Esophagus muscularis mucosa (tissue), 4 donors: ENCODE measurements at places on chromosomes 6 and 20. TPM values are rescaled to one million over a fixed set of nuclear protein-coding genes. Genes with fewer than 3 reads are reported as not detected.

TFAP2A gene
- 1.2 TPM for total RNA-seq

SIRPB2 gene
- 8.1 TPM for total RNA-seq

SLC22A2 gene
- 0.75 TPM for total RNA-seq

INSM1 gene
- total RNA-seq = not detected

PPP1R3G gene
- 7.8 TPM for total RNA-seq

MUCL3 gene
- not detected for total RNA-seq

GRCh38 chr6:54899442-54899841 lies 52.9 kb downstream of the FAM83B start:
- DNase-seq = no peak

DNA sequence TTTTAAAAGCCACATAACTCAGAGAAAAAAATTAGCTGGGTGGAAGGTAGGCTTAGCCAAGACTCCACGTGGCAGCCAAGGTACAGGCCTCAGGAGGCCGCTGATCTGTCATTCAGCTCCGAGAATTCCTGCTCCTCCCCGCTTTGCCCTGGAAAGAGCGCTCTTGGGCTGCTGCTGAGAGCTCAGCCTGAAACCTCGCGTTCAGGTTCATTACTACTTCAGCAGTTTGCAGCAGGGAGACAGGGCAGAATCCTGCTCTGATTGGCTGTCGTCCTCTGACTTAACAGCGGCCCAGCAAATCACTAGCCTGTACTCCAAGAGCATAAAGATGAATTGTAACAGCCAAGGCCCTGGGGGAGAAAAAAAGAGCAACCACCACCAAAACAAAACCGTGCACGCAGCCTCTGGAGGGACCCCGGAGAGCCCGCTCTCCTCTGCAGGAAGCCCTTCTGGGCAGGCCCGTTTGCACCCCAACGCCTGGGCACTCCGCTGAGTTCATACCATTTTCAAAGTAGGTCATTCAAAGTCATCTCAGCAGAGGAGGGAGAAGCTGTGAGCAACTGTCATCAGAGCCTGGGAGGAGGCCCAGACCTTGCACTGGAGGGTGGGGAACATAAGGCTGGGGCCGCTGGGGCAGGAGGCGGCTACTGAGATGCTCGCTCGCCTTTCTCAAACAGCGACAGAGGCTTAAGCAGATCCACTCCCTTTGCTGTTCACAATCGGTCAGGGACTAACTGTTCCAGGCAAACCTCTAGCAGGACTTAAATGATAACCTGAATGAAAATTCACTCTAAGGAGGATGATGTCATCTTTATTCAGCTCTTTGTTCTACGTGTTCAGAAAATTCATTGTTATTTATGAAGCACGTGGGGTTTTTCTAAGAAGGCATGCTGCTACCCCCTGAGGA lies 42.3 kb upstream of the ATXN1 start:
- no peak for DNase-seq

GRCh38 chr20:20492521-20493332 lies 124.8 kb downstream of the INSM1 start:
- DNase-seq = no peak

GRCh38 chr6:39891976-39892375 lies 42.3 kb downstream of the MOCS1 start:
- DNase-seq = no peak

GRCh38 chr6:148700741-148701311 lies 46.0 kb upstream of the UST start:
- DNase-seq = no peak

DNA sequence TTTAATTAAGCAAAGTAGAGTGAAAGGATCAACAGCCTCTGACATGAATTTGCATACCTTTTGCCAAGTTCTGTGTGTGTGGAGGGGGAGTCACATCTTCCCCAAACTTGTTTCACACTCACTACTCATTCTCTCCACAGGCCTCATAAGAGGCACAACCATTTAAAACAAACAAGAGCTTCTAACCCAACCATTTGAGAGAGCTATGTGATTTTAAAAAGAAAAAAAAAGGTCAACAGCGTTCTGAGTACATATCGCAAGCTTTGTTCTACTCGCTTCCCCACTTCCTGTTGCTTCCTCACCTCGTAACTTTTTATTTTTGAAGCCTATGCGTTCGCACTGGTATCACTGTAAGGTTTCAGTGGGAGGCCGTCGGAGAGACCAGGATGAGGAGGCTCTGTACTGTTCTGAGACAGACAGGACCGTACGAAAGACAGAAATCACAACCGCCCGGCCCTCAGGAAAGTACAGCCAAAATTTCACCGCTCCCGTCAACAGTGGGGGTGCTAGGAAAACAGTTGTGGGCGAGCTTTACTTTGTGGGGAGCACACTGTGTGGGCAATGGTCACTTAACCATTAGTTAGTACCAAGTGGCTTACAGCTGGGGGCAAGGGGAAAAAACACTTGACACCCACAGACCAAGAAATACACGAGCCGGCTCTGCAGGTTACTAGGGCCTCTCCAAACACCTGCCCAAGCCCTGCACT lies 61.3 kb downstream of the TRERF1 start:
- no peak for DNase-seq

GRCh38 chr6:6978731-6979130 lies 129.0 kb upstream of the RREB1 start:
- DNase-seq = no peak

GRCh38 chr6:137903933-137904821 lies 37.1 kb downstream of the TNFAIP3 start:
- DNase-seq = no peak

GRCh38 chr6:106421496-106421895 lies 61.0 kb downstream of the CRYBG1 start:
- no peak for DNase-seq

DNA sequence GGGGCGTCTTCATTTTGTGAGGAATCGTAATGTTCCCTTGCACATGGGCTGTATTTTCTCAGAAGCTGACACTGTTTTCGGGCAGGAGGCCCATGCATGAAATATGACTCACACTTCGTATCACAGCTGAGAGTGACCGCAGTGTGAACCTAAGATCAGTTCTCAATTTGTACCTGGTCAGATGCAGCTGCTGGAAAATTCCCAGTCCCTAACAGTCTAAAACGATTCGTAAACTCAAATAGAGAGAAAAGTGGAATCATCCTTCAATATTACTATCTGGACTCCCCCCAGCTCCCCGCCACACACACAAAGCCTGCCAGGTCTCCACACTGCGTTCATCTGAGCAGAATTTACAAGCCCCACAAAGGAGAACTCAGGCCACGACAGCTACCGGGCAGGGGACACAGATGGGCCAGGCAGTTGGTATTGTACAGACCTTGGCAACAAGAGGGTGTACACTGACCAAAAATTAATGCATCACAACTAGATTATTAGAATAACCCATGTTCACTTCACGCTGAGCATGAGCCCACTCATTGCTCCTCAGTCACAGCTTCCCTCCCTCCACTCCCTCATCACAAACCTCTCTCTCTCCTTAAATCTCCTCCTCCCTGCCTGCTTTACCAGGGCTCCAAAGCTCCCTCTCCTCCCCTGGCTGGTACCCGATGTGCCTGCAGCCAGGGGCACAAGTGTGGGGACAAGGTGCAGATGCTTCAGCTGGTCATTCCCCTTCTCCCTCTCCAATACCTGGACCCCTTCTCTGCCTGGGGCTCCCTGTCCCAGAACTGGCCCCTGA lies 488.4 kb downstream of the PREX1 start:
- no peak for DNase-seq

- no peak for DNase-seq
These were observed 1847.3 kb upstream of the DEFB115 start for GRCh38 chr20:29409833-29410805.

GRCh38 chr6:138863321-138863720 lies 67.4 kb downstream of the ECT2L start:
- DNase-seq = no peak

- DNase-seq = no peak
These were observed 66.5 kb downstream of the EPM2A start for GRCh38 chr6:145668844-145669243.

- no peak for DNase-seq
These were observed 54.4 kb upstream of the CEP85L start for GRCh38 chr6:118705544-118706491.

DNA sequence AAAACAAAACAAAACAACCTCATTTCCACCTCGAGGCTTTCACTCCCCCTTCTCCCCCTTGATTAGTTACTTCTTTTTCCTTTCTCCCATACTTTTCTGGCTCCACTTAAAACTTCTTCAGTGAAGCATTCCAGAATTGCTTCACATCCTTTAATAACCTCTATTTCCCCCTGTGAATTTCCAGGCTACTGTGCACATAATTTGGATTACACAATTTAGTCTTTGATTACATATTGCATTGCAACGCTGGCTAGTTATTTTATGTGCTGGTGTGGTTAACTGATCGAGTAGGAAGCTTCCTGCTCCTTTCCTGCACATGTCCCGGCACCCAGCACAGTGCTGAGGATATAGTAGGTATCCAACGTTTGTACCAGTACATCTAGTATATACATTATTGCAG lies 28.1 kb upstream of the EEF1E1 start:
- no peak for DNase-seq

DNA sequence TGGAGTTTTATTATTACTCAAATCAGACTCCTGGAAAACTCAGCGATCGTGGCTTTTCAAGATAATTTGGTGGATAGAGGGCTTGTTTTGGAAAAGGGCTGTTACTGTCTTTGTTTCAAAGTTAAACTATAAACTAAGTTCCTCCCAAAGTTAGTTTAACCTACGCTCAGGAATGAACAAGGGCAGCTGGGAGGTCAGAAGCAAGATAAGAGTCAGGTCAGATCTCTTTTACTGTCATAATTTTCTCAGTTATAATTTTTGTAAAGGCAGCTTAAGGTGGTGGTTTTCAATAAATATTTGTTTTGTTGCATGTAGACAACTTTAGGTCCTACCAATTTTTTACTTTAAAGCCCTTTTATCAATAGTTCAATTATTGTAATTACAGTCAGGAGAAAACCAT lies 9.2 kb upstream of the GABRR2 start:
- no peak for DNase-seq

DNA sequence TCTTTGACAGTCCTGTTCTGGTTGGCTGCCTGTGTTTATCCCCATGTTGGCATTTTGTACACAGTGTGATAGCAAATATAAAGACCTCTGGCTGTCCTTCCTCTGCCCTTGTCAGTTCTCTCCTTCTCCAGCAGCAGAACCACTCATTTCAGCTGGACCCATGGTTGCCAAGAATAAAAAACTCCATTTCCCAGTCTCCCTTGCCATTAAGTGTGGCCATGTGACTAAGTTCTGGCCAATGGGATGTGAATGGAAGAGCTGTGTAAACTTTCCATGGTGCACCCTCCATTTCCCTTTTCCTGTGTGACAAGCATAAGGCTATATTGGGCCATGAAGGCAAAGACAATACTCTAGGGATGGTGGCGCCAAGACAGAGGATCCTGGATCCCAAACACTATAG lies 78.4 kb upstream of the TBC1D7 start:
- DNase-seq = no peak

DNA sequence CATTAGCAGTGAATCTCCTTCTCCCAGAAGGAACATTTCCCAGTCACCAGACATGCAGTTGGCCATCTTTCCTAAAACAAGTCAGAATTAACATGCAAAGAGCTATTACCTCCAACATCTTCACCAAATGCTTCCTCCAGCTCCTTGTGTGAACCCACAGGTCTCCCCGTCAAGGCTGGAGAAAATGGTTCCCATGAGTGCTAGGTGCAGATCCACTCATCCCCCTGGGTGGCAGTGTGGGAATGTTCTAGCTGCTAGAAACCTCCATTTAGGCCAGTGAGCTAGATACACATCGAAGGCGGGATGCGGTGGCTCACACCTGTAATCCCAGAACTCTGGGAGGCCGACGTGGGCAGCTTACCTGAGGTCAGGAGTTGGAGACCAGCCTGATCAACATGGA lies 603.9 kb upstream of the SLC35B3 start:
- DNase-seq = no peak

GRCh38 chr6:156597095-156597494 lies 180.1 kb upstream of the ARID1B start:
- peak; percentile 60 for DNase-seq

DNA sequence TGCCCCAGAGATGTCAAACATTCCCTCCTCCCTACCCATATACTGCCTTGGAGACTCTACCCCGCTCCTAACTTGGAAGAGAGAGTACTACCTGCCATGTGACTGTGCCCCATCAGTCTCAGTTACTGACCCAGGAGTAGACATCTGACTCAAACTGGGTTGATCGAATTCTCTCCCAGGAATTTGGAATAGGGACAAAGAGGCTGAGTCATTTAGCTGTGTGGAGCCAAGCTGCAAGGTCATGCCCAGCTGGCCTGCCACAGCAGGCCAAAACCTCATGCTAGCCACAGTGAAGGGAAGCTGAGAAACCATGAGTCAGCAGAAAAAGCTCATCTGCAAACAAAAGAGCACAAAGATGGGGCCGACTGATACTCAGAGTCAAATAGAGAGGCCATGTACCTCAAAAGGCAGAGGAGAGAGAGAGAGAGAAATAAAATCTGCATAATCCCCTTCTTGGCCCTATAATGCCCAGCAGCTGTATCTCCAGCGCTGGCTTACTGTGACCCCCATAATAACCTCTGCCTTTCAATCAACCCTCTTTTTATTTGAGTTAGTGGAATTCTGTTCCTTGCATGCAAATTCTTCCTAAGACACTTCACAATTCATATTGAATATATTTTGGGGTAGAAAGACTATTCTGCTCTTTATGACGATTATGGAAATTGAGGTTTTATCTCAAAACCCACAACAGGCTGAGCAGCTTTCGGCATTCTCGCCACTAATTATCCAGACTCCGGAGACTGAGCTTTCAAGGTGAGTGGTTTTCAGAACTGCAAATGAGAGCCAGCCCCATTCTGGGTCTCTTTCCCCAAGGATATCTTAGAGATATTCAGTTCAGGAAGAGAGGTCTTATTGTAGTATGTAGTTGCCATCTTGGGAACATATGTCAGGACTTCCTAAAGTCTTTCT lies 21.4 kb upstream of the AKIRIN2 start:
- no peak for DNase-seq
